HS-27A (cell line): ENCODE measurements at places on chromosomes 2 and 18.

GRCh38 chr2:68059784-68060525 lies 2.8 kb downstream of the C1D start:
- DNase-seq, result no peak

DNA sequence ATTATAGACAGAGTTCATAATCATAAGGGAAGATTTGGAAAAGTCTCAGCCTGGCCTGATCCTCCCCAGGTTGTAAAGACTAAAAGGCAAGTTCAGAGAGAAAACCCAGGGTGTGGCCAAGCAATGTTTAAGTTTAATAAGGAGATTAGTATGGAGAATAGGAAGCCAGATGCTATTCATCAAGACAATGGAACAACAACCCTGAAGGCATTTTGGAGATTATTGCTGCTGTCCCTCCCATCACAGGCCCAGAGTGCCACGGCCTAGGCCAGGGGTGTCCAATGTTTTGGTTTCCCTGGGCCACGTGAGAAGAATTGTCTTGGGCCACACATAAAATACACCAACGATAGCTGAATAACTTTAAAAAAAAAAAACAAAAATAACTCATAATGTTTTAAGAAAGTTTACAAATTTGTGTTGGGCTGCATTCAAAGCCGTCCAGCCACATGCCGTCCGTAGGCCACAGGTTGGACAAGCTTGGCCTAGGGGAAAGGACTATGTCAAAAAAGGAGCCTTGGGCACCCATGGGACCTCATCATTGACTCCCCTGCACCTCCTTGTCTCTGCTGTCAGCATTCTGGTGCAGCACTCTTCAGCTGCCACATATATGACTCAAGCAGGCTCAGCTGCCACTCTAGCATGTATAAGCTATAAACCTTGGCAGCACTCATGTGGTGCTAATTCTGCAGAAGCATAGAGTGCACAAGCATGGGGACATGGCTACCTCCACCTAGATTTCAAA lies 20.8 kb downstream of the DPP4 start:
- no peak for DNase-seq

GRCh38 chr2:5617796-5618195 lies 74.4 kb upstream of the SOX11 start:
- DNase-seq, result no peak

DNA sequence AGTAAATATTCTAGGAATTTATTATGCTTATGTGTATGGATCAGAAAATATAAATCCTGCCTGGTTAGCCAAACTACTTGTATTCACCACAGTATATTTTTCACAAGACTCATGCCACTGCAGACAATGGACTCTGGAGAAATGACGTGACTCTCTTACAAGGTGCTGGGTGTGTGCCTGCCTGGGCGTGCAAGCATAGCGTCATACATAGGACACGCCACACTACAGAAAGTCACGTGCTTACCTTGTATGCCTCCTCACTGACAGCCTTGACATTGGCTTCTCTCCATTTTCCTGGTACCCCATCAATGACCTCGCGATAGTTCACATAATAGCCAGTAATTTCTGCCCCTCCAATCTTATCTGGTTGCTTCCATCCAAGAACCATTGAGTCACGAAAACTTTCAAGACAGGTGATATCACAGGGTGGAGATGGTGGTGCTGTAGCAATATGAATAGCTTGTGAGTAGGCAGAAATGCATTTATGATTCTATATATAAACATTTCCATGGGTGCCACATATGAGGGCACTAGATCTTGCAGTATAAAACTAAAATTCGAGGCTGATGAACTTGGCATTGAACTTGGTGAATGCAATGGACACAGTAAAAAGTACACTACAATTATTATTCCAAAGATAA lies 93.2 kb downstream of the MYOM1 start:
- no peak for DNase-seq

DNA sequence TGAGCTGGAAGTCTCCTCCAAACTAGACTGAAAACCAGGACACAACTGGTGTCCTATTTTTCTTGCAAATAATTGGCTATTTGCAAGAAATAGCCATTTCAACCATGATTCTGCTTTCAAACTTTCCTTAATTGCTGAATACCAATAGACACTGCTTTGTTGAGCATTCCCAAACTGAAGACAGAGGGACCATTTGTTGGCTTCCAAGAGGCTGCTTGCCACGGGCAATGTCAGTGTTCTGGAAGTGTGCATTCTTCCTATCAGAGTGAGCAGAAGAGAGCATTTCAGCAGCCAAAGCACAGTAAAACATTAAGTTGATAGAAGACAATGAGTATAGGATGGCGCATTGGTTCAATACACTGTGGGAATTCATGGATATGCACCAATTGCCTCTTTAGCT lies 360.5 kb upstream of the RGPD4 start:
- no peak for DNase-seq
